WERI-Rb-1 (cell line): ENCODE measurements at places on chromosomes 2 and 18.

- DNase-seq, result no peak
Observed at GRCh38 chr18:991441-991840, 86.8 kb downstream of the ADCYAP1 start.

DNA sequence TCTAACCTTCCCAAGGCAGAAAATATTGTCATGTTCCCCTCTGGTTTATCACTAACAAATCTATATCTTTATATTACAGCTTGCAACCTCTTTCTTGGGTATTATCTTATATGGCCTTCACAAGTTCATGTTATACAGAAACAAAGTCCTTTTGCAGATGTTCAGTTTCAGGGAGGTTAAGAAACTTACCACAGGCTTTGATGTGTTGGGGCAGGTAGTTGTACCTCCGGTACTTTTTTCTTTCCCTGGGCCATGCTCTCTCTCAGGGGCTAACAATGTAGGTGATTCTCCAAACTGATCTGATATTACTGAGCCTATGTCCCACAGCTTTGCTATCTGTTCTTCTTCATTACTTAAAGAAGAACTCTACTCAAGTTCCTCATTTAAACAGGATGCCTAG is 548.9 kb upstream of the SYT4 start:
- DNase-seq, result no peak

GRCh38 chr2:143975216-143975615 is 544.7 kb downstream of the ZEB2 start:
- no peak for DNase-seq

- DNase-seq, result no peak
Observed at GRCh38 chr2:42829671-42830440, 37.5 kb upstream of the HAAO start.
